ENCODE measurements at places on chromosomes 7 and 10. TPM values are rescaled to one million over a fixed set of nuclear protein-coding genes. Genes with fewer than 3 reads are reported as not detected.

TACR2 gene
- total RNA-seq, result 1.3 TPM

HACD1 gene
- total RNA-seq, result 23.2 TPM

SYT15B gene
- total RNA-seq, result under 0.01 TPM

SPDYE16 gene
- not detected for total RNA-seq

MYO3A gene
- total RNA-seq, result 8.5 TPM

JAKMIP3 gene
- total RNA-seq, result 7.8 TPM

MMD2 gene
- 2.2 TPM for total RNA-seq

SLC18A3 gene
- total RNA-seq, result not detected

CALCR gene
- not detected for total RNA-seq
